ENCODE measurements at places on chromosomes 2 and 18.

DNA sequence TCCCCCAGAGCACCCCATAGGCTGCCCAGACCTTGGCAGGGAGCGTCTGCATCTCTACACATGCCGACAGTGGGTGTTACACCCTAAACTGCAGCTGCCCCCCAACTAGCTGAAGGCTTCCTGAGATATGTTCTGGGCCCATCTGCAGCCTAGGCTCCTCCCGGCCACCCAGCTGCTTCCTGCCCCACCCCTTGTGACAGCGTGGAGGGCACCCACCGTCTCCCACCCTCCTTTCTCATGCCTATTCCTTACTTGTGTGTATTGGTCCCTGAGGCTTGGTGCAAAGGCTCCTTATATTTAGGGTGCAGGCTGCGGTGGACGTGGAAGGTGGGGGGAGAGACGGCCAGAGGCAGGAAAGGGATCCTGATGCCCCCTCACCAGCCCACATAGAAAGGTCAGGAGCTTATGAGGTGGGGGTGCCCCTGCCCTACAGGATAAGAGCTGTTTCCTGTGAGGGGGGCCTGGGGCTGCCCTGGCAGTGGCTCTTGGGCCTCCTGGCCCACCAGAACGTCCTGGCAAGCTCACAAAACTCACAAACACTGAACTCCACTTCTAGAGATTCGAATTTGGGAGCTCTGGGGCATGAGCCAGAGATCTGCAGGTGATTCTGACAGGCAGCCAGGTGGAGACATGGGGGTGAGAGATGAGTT, 7.3 kb upstream of the PROM2 start:
- no peak for DNase-seq

DNA sequence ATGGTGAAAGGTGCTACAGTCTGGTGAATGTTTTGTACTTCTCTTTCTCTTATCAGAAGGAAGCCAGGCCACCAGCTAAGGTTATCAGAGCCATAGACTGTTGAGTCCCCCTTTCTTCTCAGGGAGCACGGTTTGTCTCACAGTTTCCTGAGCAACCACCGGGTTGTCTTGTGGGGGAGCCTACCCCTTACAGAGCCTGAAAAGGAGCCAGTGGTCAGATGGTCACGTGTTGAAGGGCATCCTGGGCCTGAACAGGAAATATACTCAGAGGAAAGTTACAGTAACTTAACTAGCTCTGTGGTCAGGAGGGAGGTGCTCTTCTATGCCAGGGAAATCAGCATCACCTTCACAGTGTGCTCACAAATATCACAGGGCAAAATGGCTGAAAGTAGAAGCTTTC, 11.6 kb downstream of the CD28 start:
- DNase-seq: no peak

DNA sequence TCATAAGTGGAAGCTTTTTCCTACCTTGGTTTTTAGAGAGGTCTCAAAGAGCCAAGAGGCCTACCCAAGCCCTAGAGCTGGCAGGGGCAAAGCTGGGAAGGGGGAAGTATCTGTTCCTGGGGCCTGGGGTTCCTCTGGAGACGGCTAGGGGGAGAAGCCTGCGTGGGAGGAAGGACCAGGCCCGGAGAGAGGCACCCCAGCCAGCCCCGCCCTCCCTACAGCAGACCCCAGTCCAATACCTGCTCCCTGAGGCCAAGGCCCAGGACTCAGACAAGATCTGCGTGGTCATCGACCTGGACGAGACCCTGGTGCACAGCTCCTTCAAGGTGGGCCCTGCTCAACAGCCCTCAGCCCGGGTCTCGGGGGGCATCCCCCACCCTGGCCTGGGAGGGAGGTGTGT, 2.2 kb downstream of the CTDSP1 start:
- no peak for DNase-seq

GRCh38 chr2:86249579-86250391, 50.5 kb downstream of the MRPL35 start:
- DNase-seq: no peak

DNA sequence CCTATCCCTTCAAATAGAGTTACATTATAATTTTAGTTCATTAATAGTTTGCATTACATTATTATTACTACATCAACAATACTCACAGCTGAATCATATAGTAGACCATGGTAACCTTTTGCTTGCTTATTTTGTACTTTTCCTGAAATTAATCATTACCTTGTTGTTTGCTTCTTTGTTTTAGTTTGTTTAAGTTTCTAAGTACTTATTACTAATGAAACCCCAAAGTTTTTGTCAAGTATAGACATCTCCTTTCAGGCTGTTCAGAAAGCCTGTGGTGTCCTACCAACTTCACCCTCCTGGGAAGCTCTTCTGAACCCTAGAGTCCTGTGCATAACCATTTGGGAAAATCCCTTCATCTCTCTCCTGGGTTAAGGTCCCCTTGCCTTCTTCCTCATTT, 43.5 kb upstream of the LAPTM4A start:
- DNase-seq: no peak

- no peak for DNase-seq
Observed at GRCh38 chr2:179424571-179424970, 159.9 kb upstream of the SESTD1 start.

DNA sequence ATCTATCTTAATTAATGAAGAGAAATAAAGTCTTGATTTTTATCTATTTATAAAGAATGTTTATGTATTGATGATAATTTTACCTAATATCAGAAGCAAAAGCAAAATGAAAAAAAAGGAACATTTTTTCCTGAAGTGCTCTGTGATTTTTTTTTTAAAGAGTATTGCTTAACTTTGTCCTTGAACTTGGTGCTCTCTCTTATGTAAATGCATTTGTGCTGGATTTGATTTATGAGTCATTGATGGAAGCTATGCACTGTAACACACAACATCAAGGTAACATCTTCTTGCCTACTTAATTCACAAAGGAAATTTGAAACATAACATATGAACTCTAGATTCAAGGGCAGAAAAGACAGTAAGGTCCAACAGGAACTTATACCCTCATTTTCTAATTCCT, 312.9 kb upstream of the CDH19 start:
- no peak for DNase-seq

DNA sequence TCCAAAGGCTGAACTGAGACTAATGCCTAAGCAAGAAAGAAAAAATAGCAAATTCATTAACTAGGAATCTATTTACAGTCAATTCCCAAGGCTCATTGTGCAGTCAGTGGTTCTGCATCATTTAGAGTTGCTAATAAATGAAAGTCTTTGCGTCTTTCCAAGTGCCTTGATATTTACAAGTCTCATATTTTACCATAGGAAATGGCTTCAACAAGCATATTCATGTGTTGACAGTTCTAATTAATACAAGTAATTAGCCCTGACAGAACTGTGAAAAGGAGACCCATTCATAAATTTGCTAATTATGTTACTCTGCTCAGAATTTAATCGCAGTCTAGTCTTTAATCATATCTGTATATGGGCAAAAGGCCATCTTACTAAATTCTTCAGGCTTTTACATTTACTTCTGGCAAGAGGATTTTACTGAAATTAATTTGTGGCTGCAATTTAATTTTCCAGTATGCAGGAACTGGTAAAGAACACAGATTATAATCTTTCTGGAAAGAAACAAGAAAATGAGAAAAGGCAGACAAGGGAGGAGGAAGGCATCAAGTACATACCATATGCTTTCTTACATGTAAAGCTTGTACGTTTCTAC, 126.4 kb downstream of the RHBDD1 start:
- DNase-seq: no peak

DNA sequence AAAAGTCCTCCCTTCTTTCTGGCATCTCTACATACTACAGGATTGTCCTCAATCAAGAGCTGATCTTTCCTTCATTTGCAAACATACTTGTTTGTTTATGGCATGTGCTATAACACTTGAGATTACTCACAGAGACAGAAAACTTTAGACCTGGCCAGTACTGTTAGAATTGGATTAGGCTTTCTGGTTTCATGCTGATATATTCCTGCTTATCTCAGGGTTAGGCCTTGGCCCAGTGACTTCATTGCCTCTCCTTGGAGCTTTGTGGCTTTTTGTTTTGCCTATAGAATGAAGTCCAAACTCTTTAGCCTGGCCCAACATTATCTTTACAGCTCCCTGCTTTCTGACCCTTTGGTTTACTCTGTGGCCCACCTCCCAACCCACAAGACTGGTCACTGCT, 363.3 kb downstream of the ALK start:
- no peak for DNase-seq

- no peak for DNase-seq
Observed at GRCh38 chr2:204503869-204504268, 41.4 kb upstream of the PARD3B start.

- no peak for DNase-seq
Observed at GRCh38 chr18:49721981-49722380, 91.4 kb downstream of the ACAA2 start.

- no peak for DNase-seq
Observed at GRCh38 chr2:161571051-161571429, 53.2 kb upstream of the SLC4A10 start.

DNA sequence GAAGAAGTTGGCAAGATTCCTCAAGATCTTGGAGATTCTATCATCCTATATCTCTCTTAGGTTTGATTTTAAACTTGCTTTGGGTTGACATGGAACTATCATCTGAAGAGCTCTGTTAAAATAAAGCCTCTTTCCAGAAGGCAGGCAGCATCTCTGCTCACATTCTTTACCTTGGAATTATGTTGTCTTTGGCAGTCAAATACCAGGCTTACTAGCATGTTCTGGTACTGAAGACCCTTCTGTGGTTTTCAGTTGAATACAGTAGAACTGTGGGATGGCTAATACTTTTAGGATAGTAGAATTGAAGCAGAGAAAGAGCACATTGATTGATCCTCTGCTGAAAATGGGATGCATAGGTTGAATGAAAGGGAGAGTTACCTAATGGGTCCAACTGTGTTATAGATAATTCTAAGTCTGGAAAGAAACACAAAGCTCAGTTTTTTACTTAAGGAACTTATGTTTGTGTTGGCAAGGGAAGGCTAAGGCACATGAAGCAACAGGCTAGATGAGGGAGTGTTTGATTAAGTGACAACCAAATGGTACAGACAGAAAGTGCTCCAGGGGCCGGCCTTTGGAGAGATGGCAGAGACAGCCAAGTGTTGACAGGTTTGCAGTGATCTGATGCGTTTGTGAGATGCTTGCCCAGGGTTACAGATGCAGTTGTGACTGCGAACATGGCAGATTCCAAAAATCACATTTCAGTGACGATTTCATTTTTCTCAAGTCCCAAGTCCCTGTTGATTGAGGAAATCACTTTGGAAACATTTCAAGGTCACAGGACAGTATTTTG, 397.9 kb downstream of the MEIS1 start:
- DNase-seq: no peak

- no peak for DNase-seq
Observed at GRCh38 chr2:241157841-241158545, 7.7 kb downstream of the PPP1R7 start.

- DNase-seq: no peak
Observed at GRCh38 chr2:43980902-43981301, 14.9 kb downstream of the LRPPRC start.

GRCh38 chr18:23605941-23606340, 19.6 kb upstream of the NPC1 start:
- no peak for DNase-seq

DNA sequence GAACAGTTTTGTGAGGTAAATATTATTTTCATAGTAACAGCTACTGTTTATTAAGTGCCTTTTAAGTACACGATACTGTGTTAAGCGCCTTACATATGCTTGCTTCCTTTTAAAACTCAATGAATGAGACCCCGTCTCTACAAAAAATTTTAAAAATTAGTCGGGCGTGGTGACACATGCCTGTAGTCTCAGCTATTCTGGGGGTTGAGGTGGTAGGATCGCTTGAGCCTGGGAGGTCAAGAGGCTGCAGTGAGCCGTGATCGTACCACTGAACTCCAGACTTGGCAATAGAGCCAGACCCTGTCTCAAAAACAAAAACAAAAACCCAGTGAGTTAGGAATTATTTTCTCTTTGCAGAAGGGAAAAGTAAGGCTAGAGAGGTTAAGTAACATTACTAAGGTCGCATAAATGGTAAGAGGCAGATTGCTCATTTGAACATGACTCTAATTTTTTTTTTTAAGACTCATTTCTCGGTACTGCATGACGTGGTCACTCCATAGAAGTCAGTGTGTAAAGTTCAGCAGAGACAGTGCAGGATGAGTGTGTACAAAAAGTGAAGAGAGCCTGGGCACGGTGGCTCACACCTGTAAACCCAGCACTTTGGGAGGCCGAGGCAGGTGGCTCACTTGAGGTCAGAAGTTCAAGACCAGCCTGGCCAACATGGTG, 1.1 kb downstream of the METAP1D start:
- DNase-seq: no peak

GRCh38 chr18:64710105-64710861, 561.4 kb upstream of the LINC00305 start:
- DNase-seq: no peak

GRCh38 chr18:48884771-48885170, 66.0 kb downstream of the SMAD7 start:
- no peak for DNase-seq

DNA sequence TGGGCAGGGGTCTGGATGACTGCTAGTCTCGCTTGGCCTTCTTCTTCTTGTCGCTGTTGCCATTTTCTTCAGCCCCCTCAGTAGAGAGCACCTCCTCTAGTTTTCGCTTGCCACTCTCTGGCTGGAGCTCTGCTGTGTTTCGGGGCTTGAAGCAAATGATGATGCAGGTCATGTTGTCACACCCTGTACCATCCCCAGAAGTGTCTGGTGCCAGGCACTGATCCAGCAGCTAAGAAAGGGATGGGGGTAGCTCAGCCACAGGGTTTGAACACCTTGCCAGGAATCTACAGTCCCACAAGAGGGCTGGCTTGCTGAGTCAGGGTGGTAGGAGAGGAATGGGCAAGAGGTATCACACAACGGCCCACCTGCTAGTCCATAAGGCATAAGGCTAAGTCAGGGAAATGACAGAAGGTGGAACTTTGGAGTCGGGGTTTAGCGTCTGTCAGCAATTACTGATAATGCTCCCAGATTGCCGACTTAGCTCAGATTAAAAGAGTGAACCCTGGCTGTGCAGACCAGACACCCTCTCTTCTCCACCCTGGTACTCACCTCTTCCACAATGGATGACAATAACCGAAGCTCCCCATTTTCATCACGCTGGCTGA, 1.1 kb upstream of the ZNF513 start:
- DNase-seq: no peak

GRCh38 chr18:27931535-27931934, 245.4 kb downstream of the CDH2 start:
- no peak for DNase-seq

GRCh38 chr18:44170208-44170880, 510.3 kb upstream of the SETBP1 start:
- DNase-seq: no peak

GRCh38 chr2:29192526-29192925, 77.3 kb downstream of the CLIP4 start:
- DNase-seq: no peak

Measured in activated T-helper 1 cell treated with anti-CD3 and anti-CD28 coated beads, Interleukin-2, amount 50 U/mL, for 16 hours (primary cell).